Ascending aorta (tissue), 2 donors: ENCODE measurements at places on chromosomes 16 and 17. TPM values are rescaled to one million over a fixed set of nuclear protein-coding genes. Genes with fewer than 3 reads are reported as not detected.

DNA sequence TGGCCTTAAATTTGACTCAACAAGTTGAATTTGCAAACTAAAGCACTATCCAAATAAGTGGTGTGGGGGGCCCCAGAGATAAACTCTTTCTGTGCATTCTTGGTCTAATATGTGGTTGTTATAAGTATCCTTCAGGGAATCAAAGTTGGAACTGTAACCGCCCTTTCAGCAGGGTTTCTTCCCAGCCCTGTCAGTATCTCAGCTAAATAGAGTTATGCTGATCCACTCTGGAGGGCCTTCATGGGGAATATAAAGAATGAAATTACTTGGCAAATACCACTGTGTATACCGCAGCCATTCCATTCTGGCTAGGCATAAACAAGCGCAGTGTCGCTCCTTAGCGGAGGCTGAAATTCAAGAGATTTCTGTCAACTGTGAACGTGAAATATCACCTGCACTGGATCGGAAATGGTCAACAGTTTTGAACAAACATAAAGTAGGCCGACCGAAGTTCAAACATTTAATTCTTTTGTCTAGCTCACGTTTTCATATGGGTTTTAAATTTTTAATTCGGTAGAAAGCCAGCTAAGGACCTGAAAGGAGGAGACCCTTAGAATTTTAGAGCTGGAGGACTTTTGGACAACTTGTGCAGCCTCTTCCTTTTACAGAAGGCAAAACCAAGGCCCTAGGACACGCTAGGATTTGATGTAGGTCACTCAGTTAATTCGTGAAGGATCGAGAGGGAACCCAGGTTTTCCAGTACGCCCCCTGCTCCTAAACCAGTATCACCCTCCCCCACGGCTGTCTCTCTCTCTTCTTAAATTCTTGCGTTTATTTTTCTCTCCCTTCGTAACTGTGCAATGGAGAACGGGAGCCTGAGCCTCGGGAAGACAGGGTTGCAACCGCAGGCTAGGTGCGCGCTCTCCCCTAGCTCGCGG lies 74.7 kb downstream of the CHD9 start:
- DNase-seq: no peak

GRCh38 chr17:37318931-37319594 lies 56.7 kb upstream of the C17orf78 start:
- DNase-seq: no peak

DNA sequence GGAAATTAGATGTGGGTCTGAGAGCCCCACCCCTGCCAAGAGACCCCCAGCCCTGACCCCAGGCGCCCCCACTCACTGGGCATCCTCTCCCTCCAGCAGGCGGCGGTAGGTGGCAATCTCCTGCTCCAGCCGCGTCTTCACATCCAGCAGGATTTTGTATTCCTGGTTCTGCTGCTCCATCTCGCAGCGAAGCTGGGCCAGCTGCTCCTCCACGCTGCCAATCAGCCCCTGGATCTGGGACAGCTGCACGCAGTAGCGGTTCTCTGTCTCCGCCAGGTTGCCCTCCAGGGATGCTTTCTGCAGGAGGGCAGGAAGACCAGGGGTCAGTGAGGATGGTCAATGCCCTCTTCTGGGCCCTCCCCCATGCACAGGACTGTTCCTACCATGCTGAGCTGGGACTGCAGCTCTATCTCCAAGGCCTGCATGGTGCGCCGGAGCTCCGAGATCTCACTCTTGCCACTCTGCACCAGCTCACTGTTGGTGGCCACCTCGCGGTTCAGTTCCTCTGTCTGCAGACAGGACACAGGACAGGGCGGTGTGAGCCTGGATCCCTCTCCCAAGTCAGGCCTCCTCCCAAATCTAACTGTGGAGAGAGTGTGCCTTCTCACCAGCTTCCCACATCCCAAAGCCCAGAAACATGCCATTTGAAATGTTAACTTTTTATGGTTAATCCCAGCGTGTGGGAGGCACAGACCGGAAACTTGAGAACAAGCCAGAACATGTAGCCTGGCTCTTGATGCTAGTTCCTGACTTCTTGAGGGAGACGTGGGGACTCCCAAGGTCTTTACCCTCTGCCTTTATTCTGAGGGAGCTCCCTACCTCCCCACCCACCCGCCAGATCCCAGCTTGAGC lies 3.6 kb downstream of the KRT17 start:
- no peak for DNase-seq

GRCh38 chr16:68117884-68118283 lies 32.7 kb downstream of the NFATC3 start:
- no peak for DNase-seq

DNA sequence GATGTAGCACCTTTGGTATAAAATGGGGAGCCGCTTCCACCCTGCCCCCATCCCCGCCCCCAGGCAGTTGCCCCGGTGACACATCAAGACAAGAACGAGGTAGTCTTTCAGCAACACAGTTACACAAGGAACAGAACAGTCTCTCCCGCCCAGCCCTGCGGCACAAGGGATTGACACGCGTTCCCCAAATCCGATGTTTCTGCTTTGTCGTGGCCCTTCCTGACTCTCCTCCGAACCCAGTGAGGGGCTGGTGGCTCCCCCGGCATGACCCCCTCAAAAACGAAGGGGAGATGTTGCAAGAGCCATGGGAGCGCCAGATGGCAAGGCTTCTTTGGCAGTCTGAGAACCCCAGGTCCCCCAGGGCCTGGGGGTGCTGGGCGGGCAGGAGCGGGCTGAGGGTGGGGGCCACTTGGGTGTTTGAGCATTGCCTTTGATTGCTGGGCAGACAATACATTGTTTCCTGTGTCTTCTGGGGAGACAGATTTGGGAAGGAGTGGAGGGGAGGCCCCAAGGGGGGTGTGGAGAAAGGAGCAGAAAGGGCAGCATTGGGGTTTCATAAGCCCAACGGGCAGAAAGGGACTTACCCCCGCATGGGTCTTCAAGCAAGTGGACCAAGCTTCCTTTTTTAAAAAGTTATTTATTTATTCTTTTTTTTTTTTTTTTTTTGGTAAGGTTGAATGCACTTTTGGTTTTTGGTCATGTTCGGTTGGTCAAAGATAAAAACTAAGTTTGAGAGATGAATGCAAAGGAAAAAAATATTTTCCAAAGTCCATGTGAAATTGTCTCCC lies 16.6 kb downstream of the COL1A1 start:
- peak; percentile 57 for DNase-seq

DNA sequence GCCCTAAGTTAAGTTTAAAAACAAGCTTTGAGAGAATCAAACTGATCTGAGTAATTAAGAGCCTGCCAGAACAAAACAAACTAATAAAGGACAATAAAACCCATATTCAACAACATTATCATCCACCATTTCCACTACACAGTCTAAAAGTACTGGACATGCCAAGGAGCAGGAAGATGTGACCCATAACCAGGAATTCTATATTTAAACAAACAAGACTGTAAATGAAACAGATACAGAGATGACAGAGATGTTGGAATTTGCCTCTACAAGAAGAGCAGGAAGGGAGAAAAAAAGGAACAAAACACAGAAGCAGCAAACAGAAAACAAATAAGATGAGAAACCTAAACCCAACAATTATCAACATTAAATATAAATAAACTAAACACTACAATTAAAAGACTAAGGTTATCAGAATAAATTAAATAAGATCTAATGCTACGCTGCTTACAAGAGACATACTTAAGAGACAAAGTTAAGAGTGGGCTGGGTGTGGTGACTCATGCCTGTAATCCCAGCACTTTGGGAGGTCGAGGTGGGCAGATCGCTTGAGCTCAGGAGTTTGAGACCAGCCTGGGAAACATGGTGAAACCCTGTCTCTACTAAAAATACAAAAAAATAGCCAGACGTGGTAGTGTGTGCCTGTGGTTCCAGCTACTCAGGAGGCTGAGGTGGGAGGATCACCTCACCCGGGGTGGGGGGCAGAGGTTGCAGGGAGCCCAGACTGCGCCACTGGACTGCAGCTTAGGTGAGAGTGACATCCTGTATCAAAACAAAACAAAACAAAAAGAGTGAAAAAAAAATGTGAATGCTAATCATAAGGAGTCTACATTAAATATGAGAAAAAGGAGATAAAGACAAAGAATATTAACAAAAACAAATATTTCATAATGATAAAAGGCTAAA lies 50.6 kb downstream of the CREBBP start:
- DNase-seq: no peak

DNA sequence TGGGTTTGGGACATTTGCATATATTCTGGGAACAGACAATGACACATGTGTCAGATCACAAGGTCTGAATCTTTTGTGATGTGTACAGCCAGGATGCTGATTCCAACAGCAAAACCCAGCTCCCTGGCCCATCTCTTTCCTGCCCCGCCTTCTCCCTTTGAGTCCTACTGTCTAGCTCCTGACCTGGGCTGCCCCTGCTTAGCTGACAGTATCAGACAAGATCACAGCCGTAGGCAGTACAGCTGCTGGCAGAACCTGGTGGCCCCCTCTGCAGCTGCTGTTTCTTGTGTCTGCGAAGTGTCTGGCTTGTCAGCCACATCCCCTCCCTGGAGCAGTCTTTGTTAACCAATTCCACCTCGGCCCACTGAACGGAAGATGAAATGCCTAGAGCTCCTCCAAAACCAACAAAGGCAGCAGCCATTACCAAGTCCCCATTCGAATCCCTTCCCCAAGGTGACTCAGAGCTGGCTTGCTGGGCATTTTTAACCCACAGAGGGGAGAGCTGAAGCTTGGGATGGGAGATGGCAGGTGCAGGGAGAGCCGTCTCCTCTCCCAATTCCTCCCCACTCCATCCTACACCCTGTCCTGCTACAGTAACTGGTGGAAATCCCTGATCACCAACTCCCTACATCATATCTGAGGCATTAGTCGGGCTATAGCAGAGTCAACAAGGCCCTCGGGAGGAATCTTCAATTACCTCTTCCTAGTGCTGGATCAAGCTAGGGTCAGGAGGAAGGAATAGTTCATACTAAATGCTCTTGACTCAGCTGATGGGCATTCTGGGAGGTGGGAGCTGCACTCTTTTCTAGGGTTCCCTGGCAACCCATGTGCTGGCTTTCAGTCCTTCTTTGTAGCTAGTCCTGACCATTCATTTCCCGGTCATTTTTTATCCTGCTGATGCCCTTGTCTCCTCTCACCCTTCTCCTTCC lies 5.8 kb downstream of the PIPOX start:
- DNase-seq: no peak

GRCh38 chr16:52254746-52255145 lies 292.2 kb downstream of the TOX3 start:
- no peak for DNase-seq

- DNase-seq: no peak
Measured at GRCh38 chr16:30741461-30741914, 6.7 kb upstream of the PHKG2 start.

DNA sequence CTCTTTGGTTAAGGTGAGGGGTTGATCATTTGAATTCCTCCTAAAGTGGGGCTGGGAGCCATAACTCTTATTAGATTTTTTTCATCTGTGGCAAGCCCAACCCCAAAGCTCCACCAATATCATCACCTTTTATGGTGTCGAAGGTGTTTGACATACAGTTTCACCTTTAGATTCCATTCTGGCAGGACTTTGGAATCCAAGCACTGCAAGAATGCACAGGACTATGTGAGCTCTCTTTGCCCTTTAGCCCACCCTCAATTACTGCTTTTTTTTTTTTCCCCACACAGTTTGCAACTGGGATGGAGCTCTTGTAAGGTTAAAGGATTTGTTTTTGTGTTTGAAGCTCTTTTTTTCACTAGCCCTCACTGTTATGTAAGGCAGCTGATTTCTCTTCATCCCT lies 154.0 kb upstream of the KCNJ16 start:
- no peak for DNase-seq

- no peak for DNase-seq
Measured at GRCh38 chr17:32551186-32551955, 64.6 kb downstream of the CDK5R1 start.

DNA sequence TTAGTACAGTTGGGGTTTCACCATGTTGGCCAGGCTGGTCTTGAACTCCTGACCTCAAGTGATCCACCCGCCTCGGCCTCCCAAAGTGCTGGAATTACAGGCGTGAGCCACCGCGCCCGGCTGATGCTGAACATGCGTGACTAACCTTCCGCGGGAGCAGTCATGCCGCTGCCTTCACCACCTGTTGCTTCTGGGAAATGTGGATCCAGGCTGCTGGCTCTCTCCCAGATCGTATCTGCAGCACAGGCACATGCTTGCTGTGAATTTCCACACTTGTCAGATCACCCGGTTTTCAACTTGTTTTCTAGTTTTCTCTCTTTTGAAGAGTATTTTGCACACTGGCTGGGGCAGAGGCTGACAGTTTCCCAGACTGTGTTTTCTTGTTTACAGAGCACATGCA lies 97.9 kb downstream of the ADCY9 start:
- DNase-seq: no peak

DNA sequence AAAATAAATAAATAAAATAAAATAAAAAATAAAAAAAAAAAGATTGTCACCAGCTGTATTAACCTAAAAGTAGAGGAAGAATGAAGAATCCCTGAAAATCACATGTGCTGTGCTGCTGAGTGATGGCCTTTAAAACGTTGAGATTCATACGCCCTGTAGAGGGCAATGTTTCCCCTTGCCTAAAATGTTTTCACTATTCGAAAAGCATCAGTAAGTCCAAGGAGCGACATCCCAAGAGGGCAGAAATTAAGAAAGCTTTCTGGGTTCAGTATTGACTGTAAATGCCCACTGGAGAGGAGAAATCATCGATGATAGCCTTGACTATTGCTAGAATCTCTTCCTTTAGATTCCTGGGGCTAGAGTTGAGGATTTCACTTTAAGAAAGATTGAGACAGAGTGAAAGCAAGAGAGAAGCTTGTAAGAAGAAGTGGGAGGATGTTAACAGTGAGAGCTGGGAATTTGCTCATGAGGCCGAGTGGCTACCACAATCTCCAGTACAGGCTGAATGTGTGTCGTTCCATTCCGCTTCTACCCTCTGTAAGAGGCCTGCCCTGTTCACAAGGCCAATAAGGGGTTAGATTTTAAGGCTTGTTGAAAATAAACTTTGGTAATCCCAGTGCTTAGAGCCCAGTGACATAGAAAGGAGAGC lies 170.8 kb upstream of the FAM20A start:
- no peak for DNase-seq

DNA sequence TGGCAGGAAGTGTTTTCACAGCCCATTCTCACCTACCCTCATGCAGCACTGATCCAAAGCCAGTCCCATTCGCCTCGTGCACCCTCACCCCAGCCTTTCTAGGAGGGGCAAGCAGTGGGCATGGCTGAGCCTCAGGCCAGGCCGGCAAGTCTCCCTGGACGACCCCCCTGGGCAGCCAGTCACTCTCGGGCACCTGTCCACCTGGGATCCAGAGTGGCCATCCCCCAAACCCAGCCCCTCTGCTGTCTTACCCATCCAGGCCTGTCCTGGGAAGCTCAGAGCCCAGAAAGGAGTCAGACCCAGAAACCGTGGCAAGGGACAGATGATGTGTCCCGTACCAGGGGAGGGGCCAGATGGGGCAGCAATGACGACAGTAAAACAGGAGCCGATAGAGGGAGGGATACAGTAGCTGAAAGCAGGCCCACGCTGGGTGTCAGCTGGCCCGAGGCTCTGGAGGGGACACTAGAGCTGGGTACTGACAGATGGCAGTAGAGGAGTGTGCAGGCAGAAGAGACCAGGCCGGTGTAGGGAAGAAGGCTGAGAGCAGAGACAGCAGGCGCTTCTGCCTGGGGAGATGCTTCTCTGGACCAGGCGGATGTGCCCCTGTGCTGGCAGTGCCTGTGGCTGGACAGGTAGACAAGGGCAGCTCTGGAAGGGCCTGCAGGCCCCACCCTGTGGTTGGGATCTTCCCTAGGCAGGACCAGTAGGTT lies 5.8 kb downstream of the CMTM3 start:
- DNase-seq: no peak

SLC52A1 gene
- total RNA-seq: not detected

PRSS53 gene
- 7.5 TPM for total RNA-seq

CCDC144A gene
- 0.43 TPM for total RNA-seq

KCTD19 gene
- total RNA-seq: not detected

DOC2A gene
- total RNA-seq: not detected
